Osteoblast (primary cell): ENCODE measurements at places on chromosomes 3 and 15. TPM values are rescaled to one million over a fixed set of nuclear protein-coding genes. Genes with fewer than 3 reads are reported as not detected.
A peak's percentile ranks its signal among the peaks of the same experiment; 100 is the strongest.

DNA sequence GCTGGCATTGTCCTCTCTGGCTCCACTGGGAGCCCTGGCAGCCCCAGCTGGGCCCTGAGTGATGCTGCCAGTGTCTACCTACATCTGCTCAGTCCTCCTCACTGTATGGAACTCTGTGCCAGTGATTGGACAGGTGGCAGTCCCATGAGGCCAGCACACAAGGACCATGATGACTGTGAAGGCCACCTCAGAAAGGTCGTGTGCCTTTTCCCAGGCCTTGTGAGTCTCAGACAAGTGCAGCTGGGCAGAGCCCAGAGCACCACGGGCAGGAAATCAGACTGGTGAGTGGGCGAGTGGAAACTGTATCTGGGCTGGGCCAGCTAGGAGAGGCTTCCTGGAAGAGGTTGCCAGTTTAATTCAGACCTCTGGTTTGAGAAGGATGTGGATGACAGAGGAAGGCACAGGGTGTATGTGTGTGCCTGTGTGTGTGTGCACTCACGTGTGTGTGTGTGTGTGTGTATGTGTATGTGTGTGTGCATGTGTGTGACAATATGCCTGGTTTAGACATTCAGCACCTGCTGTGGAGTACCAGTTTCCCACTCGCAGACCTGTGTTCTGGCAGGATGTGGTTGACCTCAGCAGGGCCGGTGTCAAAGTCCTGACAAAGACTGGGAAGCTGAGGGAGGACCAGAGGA is 7.0 kb downstream of the MAPKAPK3 start:
- DNase-seq = peak; percentile 88
- H3K4me1 ChIP-seq = peaks cover 32% of the 10 kb centered on the region
- H3K27me3 ChIP-seq = no peaks in the 10 kb centered on the region
- no peak overlapping the region for H3K4me3 ChIP-seq

DNA sequence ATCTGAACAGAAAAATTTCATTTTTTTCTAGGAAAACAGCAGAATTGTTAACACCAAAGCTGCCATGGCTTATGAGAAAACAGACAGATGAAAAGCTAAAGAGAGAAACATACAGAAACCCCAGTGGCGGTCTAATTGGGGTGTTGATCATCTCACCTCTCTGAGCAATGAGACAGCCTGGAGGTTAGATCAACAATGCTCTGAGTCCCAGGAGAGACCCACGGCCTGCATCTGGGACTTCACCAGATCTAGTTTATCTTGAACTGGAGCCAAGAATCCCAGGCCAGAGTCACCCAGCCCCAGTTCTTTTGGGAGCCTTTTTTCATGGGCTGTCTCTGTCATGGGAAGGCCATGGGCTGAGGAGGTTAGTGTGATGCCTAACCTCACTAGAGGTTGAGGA is 3.5 kb upstream of the GALNT15 start:
- DNase-seq = no peak
- no peak overlapping the region for H3K27ac ChIP-seq
- H3K36me3 ChIP-seq = no peaks in the 10 kb centered on the region
- no peak overlapping the region for H3K4me3 ChIP-seq
- H3K4me1 ChIP-seq = peaks cover 36% of the 10 kb centered on the region

- H3K27ac ChIP-seq = no peak overlapping the region
- peaks cover 3% of the 10 kb centered on the region for H3K4me1 ChIP-seq
- H3K4me3 ChIP-seq = no peak overlapping the region
Measured at GRCh38 chr3:117998071-117998470, 1036.6 kb downstream of the IGSF11 start.

Gene CYP1A2
- total RNA-seq = not detected in 2 replicates

Gene QARS1
- total RNA-seq = 360 and 416 TPM in 2 replicates

Gene KNG1
- total RNA-seq = not detected in 2 replicates

Gene EID1
- 193 and 206 TPM in 2 replicates for total RNA-seq

Gene LRRC2
- 4.7 and 5.1 TPM in 2 replicates for total RNA-seq

Gene CAPN3
- total RNA-seq = 1.1 and 3.2 TPM in 2 replicates
